ENCODE measurements at places on chromosomes 12 and 14. TPM values are rescaled to one million over a fixed set of nuclear protein-coding genes. Genes with fewer than 3 reads are reported as not detected.

Gene MMP17
- 12.2 TPM for total RNA-seq

Gene AICDA
- total RNA-seq = not detected

Gene ALKBH2
- 45.0 TPM for total RNA-seq

Gene CIDEB
- total RNA-seq = 0.19 TPM

Gene CD69
- total RNA-seq = not detected

Gene RD3L
- not detected for total RNA-seq

Gene RCOR1
- 26.2 TPM for total RNA-seq

Gene CMKLR1
- total RNA-seq = not detected

Gene HNRNPC
- total RNA-seq = 761 TPM

Gene TRPV4
- 0.08 TPM for total RNA-seq

Gene PIWIL1
- total RNA-seq = not detected

Gene EIF2S3B
- 0.60 TPM for total RNA-seq

Gene PTMS
- total RNA-seq = 655 TPM

Gene SLC17A8
- total RNA-seq = not detected

Gene ADAM20
- not detected for total RNA-seq

Gene TAS2R50
- total RNA-seq = not detected

All from A549 treated with RU486 at 1 μM for 4 hours (cell line).